ENCODE measurements at places on chromosomes 5 and 9. TPM values are rescaled to one million over a fixed set of nuclear protein-coding genes. Genes with fewer than 3 reads are reported as not detected.

Gene IFNW1
- total RNA-seq = not detected

Gene FAM174A
- total RNA-seq = 13.3 TPM

Gene ZNG1A
- 54.4 TPM for total RNA-seq

Gene PCAT7
- total RNA-seq = 2.0 TPM

Gene CDC20B
- total RNA-seq = not detected

Gene TPPP
- total RNA-seq = 0.38 TPM

Gene PDE6A
- not detected for total RNA-seq
